ENCODE measurements at places on chromosomes 16 and 17.

DNA sequence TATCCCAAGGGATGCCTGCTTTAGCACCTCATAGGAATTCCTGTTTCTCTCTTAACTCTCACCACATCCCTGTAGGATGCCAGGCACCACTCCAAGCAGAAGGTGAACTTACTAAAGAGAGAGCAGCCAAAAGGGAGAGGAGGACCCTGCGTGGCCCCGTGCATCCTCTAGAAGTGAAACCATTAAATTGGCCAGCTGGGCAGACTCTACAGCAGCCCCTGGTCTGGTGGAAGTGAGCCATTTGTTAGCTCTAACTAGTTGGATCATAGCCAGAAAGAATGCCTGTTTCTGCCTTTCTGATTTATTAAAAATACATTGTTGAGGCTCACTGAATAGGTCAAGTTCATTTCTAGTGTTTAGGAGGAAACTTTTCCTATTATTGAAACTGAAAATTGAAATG is 22.3 kb downstream of the TMEM11 start:
- DNase-seq = no peak

DNA sequence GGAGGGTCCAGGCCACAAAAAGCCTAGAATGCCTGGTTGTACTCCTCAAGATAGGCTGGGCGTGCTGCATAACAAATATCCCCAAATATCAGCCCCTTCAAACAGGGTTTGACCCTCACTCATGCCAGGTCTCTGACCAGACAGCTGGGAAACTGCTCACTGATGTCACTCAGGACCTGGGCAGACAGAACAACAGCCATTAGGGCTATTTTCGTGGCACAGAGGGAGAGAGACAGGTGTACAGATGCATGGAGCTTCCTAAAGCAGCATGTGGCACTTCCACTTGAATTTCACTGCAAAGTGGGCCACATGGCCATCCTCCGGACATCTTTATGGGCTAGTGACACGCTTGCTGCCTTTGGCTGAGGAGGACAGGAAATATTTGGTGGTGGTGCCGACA is 73.1 kb downstream of the SREBF1 start:
- no peak for DNase-seq

- DNase-seq = no peak
These were observed 34.5 kb downstream of the LITAFD start for GRCh38 chr16:8916541-8917225.

GRCh38 chr17:75950855-75951554 is 10.2 kb upstream of the FBF1 start:
- no peak for DNase-seq

DNA sequence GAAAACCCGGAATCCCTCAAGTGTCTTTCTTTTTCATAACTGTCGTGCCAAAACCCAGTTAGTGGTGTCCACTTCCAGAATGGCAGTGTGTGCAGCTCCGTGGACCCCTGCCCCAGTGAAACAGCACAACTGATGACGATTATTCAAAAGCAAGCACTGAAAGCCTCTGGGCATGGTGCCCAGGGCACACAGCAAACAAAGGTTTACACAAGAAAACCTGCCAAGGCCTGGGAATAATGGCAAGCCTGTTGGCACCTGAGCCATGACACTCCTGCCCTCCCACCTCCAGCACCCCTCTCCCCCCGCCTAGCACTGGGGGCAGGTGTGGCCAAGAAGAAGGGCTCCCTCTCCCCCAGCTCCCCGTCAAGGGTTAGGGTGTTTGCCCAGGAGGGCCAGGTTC is 2.8 kb downstream of the PKMYT1 start:
- DNase-seq = no peak

GRCh38 chr16:50778284-50779163 is 36.6 kb downstream of the CYLD start:
- DNase-seq = no peak

GRCh38 chr17:63995626-63996025 is 2.5 kb upstream of the PRR29 start:
- DNase-seq = no peak

GRCh38 chr16:53761962-53762703 is 58.2 kb downstream of the FTO start:
- DNase-seq = no peak

DNA sequence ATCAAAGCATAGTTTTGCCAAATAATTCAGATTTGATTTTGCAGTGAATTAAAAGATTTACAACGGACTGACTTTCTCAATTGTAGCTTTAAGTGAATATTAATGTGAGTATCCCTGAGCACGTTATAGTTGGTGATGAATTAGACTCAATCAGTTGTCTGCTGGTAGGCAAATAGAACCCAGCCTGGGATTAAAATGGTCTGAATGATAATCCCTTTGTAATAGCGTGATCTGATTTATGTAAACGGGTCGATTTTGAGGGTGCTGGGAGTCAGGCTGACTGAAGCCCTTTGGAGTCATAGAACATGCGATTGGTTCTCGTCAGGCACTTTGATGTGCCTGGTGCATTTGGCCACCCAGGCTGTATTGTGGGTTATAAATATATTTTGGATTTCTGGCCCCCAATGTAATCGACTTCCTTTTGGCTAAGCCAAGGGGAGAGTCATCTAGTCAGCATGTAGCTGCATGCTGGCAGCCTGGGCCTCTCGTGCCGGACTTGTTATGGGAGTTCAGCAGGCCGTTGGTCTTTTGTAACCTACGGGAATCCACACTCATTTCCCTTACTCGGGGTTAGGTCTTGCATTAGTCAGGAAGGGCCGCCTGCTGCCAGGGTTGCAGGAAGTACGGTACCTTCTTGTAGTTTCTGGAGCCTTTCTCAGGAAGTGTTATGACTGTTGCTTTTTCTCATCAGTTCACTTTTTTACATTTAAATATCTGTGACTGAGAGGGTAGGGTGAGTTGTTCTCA is 5.4 kb downstream of the PGS1 start:
- peak; percentile 98 for DNase-seq

DNA sequence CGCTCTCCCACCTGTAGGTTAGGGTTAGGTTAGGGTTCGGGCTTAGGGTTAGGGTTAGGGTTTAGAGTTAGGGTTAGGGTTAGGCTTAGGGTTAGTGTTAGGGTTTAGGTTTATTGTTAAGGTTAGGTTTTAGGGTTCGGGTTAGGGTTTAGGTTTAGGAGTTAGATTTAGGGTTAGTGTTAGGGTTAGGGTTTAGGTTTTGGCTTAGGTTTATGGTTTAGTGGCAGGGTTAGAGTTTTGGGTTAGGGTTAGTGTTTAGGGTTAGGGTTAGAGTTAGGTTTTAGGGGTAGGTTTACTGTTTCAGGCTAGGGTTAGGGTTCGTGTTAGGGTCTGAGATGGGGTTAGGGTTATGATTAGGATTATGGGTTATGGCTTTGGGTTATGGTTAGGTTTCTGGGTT is 31.6 kb upstream of the ZCCHC14 start:
- no peak for DNase-seq

Measured in epithelial cell of esophagus (primary cell).